ENCODE measurements at places on chromosomes 7 and 10.

DNA sequence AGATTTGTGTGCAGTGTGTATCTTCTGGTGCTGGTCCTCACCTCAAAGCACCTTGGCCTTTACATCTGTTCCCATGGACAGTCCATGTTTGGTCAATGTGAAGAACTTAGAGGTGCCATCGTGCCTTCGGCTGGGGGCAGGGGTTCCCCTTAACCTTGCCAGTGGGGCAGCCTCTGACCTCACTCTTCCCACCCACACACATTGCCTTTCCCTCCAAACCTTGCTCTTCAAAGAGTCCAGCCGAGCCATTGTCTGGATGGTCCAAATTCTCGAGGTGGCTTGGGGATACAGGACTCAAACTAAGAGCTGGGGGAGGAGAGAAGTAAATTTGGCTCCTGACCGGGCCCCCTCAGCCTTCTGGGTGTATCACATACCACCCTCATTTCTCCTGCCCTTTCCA lies 76.2 kb upstream of the HABP2 start:
- no peak for DNase-seq

- no peak for DNase-seq
Measured at GRCh38 chr10:17226891-17227303, 1.1 kb upstream of the VIM start.

DNA sequence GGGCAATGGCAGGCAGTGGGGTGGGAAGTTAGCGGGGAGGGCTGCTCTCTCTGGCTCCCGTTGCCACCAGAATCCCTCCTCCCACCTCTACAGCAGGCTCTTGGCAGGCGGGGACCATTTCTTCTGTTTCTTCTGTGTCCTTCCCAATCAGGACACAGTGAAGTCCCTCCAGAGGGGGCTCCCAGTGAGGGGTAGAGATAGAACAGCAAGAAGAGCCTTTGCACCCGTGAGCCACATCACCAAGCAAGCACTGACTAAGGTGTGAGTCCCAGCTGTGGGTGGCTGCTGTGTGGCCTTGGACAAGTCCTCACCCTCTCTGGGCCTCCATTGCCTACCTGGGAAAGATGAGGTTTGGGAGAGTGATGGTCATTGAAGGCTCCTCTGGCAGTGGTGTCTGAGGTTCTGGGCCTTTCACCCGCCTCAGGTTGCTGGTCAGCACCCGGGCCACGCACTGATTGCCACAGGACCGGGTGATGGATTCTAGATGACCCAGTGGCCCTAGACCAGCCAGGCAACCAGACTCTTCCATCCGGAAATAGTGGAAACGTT lies 26.0 kb upstream of the PCBD1 start:
- no peak for DNase-seq

DNA sequence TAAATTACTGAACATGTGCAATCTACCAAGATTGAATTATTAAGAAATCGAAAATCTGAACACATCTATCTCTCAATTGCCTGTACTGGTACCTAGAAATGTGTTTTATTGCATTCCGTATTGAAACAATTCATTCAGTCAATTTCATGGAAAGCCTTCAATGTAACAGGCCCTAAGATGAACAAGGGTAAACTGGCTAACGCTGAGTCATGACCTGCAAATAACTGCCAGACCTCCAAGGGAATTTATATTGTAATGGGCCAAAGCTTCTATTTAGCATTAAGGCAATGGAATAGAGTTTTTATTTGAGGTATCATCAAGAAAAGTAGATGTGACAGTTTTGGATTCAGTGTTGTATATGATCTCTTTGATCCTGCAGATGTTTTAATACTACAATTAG lies 49.9 kb upstream of the CD36 start:
- DNase-seq: no peak

- DNase-seq: no peak
Measured at GRCh38 chr7:151115121-151115835, 29.0 kb downstream of the AGAP3 start.

GRCh38 chr10:82692458-82692857 lies 817.5 kb downstream of the NRG3 start:
- no peak for DNase-seq

DNA sequence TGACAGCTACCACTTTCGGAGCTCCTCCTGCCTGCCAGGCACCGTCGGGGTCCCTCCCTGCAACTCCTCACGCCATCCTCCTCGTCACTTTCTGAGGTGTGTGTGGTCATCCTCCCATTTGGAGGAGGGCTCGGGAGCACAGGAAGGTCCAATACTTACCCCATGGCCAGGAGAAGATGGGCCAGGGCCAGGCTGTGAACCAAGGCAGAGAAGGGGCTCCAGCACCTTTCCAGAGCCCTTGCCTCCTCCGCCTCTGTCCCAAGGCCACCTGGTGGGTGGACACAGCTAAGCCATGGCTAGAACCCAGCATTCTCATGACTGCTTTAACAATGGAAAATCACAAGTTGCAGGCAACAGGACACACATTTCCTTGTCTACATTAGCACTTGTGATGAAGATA lies 215.5 kb downstream of the TCERG1L start:
- DNase-seq: no peak

DNA sequence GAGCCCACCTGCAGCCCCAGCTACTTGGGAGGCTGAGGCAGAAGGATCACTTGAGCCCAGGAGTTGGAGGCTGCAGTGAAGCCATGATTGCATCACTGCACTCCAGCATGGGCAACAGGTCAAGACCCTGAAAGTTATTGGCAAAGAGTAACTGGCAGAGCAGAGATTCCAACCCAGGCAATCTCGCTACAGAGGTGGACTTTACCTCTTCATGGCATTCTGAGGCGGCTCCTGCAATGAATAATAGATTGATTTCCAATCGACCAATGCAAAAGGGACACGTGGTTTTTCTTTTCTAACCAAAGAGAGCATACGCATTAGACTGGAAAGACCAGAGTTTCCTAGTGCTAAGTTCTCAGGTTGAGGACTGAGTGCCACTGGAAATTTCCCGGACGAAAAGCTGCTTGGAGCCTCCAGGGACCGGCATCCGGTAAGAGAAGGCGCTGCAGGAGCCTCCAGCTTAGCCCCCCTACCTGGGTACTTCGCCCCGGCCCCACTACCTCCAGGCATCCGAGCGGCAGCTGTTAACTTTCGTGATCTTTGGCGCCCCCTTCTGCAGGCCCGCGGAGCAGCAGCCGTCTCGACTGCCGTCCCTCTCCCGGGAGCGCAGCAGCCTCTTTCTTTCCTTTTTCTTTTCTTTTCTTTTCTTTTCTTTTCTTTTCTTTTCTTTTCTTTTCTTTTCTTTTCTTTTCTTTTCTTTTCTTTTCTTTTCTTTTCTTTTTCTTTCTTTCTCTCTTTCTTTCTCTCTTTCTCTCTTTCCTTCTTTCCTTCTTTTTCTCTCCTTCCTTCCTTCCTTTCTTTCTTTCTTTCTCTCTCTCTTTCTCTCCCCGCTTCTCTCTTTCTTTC lies 4.1 kb downstream of the MBLAC1 start:
- DNase-seq: peak; percentile 36

GRCh38 chr7:37483627-37484026 lies 35.0 kb upstream of the ELMO1 start:
- no peak for DNase-seq

GRCh38 chr10:13784067-13784466 lies 197.3 kb downstream of the PRPF18 start:
- peak; percentile 6 for DNase-seq

DNA sequence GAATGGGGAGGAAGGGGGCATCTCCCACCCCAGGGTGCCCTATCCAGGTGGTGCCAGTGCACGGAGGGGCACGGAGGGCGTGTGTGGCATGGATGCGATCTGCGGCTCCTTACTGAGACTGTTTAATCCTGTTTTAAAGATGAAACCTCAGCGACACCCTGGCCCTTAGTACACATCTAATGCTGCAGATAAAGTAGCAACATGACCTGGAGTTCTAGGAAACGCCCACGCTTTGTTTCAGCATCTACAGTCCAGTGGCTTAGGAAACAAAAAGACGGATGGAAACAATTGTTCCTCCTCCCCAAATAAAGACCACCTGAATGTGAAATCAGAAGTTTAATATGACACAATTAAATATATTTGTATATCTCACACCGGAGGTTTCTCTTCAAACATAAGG lies 201.9 kb downstream of the DNAJB6 start:
- DNase-seq: no peak

- no peak for DNase-seq
Measured at GRCh38 chr7:158470336-158470735, 117.3 kb downstream of the PTPRN2 start.

DNA sequence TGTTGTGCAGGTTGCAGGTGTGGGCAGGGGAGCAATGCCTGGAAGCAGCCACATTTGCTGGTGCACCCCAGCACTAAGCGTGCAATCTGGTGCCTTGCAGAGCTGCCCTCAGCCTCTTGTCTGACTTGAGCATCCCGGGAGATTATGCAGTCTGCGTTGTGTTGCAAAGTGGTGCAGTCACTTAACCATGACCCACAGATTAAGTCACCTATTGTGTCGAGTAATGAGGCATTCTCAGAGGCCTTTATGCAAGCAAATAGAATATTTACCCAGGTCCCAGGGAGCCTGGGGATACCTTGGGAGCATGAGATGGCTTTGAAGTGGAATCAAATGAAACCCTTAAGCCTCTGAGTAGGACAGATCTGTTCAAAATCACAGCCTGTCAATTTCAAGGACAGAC lies 529.0 kb downstream of the TYW1 start:
- no peak for DNase-seq

DNA sequence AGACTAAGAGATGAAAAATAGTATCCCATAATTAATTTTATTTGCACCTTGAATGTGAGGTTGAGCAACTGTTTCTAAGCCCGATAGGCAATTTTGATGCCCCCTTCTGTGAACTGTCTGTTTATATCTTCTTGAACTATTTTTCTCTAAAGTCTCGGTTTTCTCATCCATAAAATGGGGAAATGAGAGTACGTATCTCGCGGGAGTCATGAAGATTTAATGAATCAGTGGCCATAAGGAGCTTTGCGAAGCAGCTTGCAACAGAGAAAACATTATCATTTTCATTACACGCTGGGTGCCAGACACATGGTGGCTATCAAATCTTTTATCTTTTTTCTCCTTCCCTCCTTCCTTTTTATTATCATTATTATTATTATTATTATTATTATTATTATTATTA lies 108.1 kb upstream of the CARD11 start:
- DNase-seq: no peak

DNA sequence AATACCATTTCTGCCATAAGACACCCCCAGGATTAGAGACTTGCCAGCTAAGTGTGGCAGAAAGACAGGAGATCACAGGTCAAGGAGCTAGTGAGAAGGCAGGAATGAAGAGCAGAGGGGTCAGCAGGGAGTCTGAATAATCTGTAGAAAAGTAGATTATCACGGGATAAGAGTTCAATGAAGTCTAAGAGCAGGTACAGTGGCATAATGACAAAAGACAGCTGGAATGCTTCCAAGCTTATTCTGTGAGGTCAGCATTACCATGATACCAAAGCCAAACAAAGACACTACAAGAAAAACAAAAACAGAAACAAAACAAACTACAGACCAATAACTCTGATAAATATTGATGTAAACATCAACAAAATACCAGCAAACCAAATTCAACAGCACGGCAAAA lies 20.8 kb downstream of the PILRA start:
- no peak for DNase-seq

DNA sequence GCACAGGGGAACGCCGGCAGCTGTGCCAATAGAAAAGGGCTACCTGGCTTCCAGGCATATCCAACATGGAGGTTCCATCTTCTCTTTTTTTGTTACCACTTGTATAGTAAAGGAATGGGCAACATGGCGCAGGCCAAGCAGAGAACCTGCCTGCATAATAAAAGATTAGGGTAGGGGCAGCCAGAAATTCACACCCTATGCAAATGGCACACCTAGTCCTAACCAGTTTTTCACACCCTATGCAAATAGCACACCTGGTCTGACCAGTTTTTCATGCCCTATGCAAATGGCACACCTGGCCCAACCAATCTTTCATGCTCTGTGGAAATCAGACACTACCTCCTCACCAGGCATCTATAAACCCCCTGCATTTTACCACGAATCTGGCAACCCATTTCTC lies 369.5 kb downstream of the IPMK start:
- DNase-seq: no peak

DNA sequence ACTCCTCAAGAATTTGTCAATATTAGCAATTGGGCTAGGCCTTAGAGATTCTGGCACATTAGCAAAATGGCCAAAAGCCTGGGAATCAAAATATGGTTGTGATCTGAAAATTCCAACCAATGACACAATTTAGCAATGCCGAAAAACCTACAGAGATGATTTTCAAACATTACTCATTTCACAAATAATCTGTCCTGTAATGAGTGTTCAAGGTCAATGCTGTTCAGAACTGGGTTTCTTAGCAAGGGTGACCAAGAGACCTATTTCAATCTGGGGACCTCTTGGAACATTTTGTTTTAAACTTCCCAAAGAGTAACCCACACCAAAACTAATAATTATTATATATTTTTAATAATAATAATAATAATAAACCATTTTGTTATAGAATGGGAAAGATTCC lies 24.1 kb downstream of the ELMO1 start:
- DNase-seq: no peak

DNA sequence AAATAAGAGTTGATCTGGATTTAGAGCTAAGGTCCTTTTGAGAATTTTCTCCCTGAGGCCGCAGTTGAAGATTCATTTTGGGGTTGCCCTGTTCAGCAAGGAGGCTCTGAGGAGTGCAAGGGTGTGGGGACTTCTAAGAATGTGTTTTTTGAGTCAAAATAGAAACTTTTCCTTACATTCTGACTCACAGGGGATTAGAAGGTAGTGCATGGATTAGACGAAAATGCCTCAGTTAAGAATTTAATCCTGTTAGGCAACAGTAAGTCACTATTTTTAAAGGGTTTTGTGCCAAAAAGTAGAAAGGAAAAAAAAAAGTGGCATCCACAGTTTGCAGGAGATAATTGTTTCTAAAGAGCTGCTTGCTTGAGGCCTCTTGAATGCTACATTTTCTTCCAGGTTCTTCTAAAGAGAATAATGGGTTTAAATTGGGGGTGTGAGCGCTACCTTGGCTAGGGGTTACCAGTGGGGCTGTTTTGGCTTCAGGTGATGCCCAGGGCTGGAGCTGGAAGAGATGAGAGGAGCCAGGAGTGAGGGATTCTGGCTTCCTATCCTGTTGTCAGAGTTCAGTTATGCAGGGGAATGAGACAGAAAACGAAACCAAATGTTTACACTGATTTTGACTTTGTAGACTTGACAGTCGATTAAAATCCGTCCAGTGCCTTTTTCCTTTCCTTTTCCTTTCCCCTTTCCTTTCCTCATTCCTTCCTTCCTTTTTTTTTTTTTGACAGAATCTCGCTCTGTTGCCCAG lies 52.9 kb downstream of the BAMBI start:
- no peak for DNase-seq

GRCh38 chr10:43160921-43161255 lies 22.6 kb downstream of the CSGALNACT2 start:
- no peak for DNase-seq

DNA sequence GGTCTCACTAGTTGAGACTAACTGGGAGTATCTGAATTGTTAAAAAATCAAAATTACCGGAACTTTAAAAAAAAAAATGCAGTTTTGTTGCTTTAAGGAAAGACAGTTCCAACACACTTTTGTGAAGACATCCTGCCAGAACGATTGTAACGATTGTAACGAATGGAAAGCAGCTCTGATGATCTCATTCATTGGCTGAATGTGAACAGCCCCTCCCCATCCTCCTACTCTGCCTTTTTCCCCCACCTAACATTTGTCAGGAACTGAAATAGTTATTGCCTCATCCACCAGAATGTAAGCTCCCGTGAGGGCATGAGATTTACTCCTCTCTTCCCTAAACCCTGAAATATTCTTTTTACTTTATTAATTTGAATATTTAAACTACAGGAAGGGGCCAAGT lies 23.1 kb upstream of the ZC3HAV1L start:
- no peak for DNase-seq
